Activated CD4-positive, CD25-positive, alpha-beta regulatory T cell (primary cell): ENCODE measurements at places on chromosomes 5 and 9.

DNA sequence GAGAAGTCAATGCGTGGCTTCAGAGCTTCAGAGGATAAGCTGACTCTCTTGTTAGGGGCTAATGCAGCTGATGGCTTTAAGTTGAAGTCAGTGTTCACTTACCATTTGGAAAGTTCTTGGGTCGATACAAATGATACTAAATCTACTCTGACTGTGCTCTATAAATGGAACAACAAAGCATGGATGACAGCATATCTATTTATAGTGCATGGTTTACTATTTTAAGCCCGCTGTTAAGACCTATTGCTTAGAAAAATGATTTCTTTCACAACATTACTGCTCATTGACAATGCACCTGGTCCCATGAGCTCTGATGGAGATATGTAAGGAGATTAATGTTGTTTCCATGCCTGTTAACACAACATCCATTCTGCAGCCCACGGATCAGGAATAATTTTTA is 435.7 kb downstream of the MAT2B start:
- no peak for DNase-seq

DNA sequence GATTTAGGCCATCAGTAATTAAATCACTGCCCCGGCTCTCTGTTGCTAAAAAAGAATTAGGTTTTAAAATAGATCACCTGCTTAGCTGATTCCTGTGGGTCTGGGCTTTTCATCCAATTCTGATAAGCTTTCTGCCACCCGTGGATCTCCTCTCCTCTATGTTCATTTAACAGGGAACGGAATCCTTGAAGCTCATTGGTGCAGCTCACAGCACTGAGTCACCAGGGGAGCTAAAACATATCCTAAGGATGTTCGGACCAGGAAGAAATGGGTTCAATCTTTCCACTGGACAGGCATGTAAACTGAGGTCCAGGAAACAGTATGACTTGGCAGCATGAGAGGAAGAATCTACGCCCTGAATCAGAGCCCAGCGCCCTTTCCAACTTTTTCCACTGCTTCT is 267.1 kb upstream of the GRIA1 start:
- DNase-seq: no peak

DNA sequence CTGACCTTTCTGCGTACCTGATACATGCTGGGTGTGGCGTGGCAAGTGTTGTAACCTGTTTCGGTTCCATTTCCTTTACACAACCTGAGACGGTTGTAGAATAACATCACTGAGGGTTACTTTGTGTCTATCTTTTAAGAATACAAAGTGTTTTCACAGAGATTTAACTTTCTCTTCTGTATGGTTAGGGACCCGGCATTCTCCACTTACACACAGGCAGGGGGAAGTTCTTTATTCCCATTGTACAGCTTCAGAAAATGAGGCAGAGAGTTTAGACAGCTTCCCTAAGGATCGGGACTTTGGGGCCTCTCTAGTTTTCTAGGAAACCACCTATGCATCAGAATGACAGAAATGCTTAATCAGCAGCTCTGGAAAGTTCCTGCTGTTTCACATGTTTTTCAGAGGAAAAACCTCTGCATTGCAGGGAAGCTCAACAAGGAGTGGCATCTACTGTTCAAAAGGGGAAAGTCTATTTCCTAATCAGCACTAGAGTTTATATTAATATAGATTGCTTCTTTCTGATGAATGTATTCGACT is 41.3 kb downstream of the CAST start:
- DNase-seq: no peak

- no peak for DNase-seq
Measured at GRCh38 chr5:60196385-60197113, 303.0 kb upstream of the PDE4D start.

- DNase-seq: no peak
Measured at GRCh38 chr5:131513780-131514179, 121.2 kb downstream of the RAPGEF6 start.

- no peak for DNase-seq
Measured at GRCh38 chr5:97840643-97841042, 657.6 kb upstream of the RIOK2 start.

GRCh38 chr5:124056326-124056990 is 544.5 kb downstream of the CSNK1G3 start:
- no peak for DNase-seq

DNA sequence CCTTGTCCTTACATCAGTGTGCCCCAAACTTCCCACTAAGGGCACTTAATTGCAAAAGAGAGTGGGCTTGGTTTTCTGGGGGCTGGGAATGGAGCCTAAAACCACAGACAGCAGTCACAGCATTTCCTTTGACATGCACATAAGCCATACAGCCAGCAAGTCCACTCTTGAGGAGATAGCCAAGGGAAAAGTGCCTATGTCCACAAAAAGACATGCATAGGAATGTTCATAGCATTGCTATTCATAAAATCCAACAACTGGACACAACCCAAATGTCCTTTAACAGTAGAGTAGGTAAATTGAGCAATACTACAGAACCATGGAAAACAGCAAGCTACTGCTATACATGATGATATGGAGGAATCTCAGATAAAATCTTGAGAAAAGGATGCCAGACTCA is 11.7 kb upstream of the FAT2 start:
- DNase-seq: no peak

DNA sequence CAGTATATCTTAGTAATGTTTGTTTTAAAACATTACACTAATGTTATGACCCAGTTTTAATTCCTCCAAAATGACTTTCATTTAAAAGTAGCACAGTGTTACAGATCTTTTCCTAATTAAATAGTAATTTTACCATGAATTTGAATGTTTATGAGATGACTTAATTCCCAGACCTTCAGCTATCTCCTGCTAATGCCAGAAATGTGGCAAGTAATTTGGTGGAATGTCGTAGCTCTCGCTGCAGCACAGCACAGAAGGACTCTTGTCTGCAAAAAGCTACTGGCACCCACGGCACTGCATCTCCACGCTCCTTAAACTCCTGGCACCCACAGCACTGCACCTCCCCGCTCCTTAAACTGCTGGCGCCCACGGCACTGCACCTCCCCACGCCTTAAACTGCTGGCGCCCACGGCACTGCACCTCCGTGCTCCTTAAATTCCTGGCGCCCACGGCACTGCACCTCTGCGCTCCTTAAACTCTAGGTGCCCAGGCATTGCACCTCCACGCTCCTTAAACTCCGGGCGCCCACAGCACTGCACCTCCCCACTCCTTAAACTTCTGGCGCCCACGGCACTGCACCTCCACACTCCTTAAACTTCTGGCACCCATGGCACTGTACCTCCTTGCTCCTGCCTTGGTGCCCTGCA is 163.1 kb downstream of the CDK5RAP2 start:
- DNase-seq: no peak
